ENCODE measurements at places on chromosomes 3 and 15. TPM values are rescaled to one million over a fixed set of nuclear protein-coding genes. Genes with fewer than 3 reads are reported as not detected.

Gene EFCAB12
- 2.7 TPM for total RNA-seq

Gene DISP2
- 0.05 TPM for total RNA-seq

Gene ALDH1L1
- not detected for total RNA-seq

Gene GREM1
- not detected for total RNA-seq

Gene ARHGAP11A
- 5.6 TPM for total RNA-seq

Gene GRK7
- 0.14 TPM for total RNA-seq

Gene STARD9
- 10.5 TPM for total RNA-seq

Gene KY
- total RNA-seq, result not detected

Gene FRMD5
- total RNA-seq, result not detected

Gene GPR27
- 4.7 TPM for total RNA-seq

Gene ZNF35
- total RNA-seq, result 3.2 TPM

Gene SLCO2A1
- not detected for total RNA-seq

Gene TIMP4
- total RNA-seq, result not detected

Gene CD200R1
- 22.9 TPM for total RNA-seq

Gene SCN11A
- 0.30 TPM for total RNA-seq

Gene ZNF660
- total RNA-seq, result 0.02 TPM

Gene HHLA2
- 0.24 TPM for total RNA-seq

Gene ACY1
- total RNA-seq, result 24.1 TPM

Gene CPNE9
- not detected for total RNA-seq

Gene WDR49
- total RNA-seq, result 0.19 TPM

Gene EPHB3
- total RNA-seq, result 0.49 TPM

Gene NEK10
- total RNA-seq, result 2.0 TPM

Gene ANKUB1
- not detected for total RNA-seq

Gene MNS1
- total RNA-seq, result not detected

Gene STRIT1
- total RNA-seq, result not detected

Gene KBTBD13
- not detected for total RNA-seq

Gene LRRC31
- not detected for total RNA-seq

Gene GOLIM4
- 5.5 TPM for total RNA-seq

Gene IQCF5
- not detected for total RNA-seq

Gene CELSR3
- 6.4 TPM for total RNA-seq

Gene ADAMTSL3
- total RNA-seq, result not detected

Gene ATP13A4
- total RNA-seq, result 3.3 TPM

Gene RARRES1
- total RNA-seq, result not detected

Gene FILIP1L
- total RNA-seq, result 0.13 TPM

Gene FANCD2OS
- not detected for total RNA-seq

Gene TRPM7
- total RNA-seq, result 36.5 TPM

Gene RAF1
- total RNA-seq, result 114 TPM

Gene IL5RA
- total RNA-seq, result 8.7 TPM

Gene SLC2A2
- total RNA-seq, result not detected

Gene SERINC4
- total RNA-seq, result 0.30 TPM

Gene CDC25A
- total RNA-seq, result 0.61 TPM

Gene CCR2
- 0.41 TPM for total RNA-seq
